ENCODE measurements at places on chromosomes 4 and X.
A peak's percentile ranks its signal among the peaks of the same experiment; 100 is the strongest.

DNA sequence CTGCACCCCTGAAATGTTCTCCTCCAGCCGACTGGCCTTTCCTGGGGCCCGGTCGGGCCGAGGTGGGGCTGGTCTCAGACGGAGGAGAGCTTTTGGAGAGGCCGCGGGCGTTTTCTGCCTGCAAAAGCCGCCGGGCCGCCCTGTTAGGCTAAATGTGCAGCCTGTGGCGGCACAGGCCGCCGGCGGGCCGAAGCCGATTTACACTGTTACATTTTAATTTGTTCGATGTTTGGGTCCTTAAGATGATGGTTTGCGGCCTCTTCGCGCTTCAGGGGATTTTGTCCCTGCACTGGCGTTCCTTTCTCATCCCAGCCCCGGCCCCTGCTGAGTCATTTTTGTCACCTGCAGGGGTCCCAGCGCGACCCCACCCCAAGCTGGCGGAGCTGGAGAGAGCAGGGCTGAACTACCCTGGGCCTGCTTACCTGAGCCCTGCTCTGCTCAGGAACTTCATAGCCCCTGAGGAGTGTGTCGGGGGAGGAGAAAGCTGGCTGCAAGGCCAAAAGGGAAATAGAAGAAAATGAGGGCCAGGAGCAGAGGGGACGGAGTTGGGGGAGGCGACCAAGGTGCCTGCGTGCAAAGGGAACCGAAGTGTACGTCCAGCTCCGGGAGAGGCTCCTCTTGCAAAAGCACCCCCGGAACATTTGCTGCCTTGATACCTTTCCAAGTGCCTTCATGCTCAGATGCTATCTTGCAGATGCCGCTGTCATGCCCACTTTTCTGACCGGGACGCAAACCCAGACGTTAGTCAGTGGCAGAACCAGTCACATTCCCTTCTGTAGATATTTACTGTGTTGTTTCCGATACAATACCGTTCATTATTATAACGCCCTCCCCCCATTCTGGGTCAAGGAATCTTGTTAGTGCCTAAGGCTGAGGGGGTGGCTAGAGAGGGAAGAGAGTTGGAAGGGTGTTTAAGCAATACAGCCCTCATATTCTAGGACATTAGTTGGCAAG is 977 bp upstream of the RBBP7 start:
- DNase-seq = peak; percentile 52

DNA sequence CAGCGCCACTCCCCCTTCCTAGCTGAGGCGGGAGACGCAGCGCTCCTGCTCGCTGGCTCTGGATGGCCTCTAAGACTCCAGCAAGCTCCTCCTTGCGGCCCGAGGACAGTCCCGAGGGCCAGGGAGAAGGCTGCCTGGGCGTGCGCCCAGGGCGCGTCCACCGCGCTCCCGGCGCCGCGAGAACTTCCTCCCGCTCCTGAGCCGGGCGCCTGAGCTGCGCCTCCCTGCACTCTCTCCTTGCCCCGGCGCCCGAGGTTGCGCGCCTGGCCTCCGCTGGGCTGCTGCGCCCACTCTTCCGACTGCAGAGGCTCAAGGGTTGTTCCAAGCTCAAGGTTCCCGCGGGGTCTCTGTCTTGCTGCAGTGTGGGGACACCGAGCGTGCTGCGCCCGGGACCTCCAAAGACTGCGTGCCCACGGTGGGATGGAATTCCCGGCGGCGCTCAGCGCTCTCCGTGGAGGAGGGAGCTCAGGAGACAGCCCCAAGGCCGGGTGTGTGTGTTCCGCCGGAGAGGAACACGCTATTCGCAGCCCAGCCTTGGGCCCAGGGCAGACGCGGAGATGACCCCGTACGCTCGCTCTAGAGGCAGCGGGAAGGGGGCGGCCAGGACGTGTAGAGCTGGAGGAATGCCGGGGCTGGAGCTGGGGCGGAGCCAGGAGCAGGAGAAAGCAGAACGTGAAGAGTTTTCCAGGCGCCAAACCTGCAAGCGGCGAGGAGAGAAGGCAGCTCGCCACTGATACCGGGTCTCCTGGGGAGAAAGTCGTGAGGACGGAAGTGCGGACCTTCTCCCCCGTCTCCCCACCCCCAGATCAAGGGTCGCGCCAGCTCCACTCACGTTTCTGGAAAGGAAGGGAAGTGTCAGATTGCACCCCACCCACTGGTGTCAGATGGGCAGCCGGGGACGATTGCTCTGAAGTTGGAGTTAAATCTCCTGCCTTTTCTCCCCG is at the start of gene ARHGAP6:
ARHGAP6 (minus strand) TSS at position 753 of the 944 bp plus-strand sequence. CDS start 1,092 bp downstream, outside the sequence.
- no peak for DNase-seq

DNA sequence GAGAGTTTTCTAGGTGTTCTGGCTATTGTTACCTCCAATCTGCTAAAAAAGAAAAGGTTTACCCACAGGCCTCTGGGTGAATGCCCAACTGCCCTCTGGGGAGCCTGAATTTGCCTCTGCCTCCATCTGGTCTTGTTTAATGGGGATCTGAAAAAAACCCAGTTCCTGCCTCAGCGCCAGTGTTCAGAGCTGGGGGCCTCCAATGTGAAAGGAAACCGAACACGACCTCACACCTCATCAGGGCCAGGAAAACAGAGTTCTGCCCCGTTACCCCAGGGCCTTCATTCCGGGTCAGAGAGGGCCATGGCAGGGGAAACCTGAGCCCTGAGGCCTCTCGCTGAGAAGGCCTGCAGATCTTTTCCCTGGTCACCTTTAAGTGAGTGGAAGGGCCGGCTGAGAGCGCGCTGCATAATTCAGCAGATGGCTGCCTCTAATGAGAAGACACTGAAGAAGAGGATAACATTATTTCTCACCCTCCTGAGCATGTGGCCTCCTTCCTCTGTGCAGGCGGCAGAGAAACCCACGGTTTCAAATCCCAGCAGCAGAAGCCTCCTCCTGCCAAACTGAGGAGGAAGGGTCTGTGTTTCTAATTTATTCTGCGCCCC is 6.8 kb downstream of the SEPTIN6 start:
- DNase-seq = peak; percentile 80

GRCh38 chr4:147198411-147199051 is 252.9 kb upstream of the TTC29 start:
- no peak for DNase-seq

GRCh38 chrX:110418316-110419235 is 59.9 kb downstream of the RTL9 start:
- no peak for DNase-seq

GRCh38 chrX:1425381-1425780 is 27.3 kb downstream of the ASMTL start:
- no peak for DNase-seq

DNA sequence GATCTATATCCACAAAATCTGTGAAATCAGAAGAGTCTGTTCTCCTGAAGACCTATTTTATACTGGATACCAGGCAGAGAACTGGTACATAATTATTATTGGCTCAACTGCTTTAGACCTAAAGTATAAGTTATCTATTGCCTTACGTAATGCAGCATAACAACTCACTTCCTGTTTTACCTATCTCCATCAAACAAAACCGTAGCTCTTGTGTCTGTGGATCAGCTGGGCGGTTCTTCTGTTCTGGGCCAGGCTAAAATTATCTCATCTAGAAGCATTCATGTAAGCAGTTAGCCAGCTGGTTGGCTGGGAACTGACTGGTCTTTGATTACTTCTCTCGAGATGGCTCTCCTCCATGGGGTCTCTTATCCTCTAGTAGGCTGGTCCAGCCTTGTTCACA is 57.8 kb downstream of the PPP1R2C start:
- DNase-seq = no peak

GRCh38 chrX:44071847-44072551 is 98.8 kb upstream of the NDP start:
- no peak for DNase-seq

DNA sequence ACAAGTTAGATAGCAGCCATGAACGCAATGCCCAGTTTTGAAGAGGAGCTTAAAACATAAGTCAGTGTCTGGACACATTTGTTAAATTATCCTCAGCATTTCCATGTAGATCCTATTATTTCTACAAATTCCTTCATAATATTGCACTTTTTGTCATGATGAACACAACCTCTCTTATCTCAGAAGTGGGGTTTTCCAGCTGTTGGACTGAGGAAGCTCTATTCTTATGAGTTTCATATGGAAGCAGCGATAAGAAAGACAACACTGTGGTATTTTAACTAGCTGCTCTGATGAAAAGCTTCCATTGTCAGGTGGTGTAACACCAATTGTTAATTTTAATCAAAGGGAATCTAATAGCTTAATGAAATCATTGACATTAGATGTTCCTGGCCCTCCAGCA is 308.7 kb downstream of the GBA3 start:
- no peak for DNase-seq

- peak; percentile 53 for DNase-seq
Measured at GRCh38 chrX:29090811-29091210, 503.6 kb downstream of the IL1RAPL1 start.

DNA sequence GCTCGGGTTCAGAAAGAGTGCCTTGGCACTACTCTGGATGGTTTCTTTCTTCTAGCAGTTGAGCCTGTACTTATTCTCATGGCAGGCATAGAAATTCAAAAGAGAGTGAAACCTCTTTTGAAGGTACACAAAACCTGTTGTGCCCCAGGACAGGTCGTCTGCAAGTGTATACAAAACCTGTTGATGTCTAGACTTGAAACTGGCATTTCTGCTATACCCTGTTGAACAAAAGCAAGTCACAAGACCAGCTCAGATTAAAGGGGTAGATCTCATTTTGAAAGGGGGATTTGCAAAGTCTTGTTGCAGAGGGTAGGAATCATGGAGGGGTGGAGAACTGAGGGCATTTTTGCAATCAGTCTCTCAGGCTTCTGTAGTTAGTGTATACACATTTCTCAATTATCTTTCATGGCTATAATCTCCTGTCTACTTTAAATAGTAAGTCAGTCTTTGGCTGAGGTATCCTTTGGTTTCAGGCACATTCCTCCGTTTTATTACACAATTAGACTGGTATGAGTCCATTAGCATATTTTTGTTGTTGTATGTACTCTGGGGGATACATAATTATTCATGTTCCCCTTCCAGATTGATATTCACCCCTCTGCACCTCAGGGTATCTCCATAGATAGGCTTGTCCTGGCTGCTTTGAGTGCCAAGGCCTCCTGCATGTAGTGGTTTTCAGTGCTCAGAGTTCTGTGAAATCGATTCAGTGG is 251.4 kb downstream of the DTHD1 start:
- no peak for DNase-seq

- DNase-seq = no peak
Measured at GRCh38 chrX:120200851-120201250, 42.4 kb downstream of the RHOXF2 start.

DNA sequence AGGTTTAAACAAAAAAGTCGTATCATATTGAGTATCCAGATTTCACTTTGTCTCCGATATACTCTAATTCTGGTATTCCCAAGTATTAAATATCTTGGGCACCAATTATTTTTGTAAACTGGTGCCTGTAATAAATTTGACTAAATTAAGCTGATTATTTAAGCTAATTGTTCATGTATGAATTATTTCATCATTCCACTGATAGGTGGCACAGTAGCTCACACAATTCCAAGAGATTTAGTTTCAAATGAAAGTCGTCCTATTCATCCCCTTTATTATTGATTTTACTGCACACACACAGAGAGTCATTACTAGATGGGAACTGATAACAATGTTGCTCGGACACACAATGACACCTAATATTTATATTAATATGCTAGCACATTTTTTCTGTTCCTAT is 432.4 kb downstream of the DMD start:
- no peak for DNase-seq

DNA sequence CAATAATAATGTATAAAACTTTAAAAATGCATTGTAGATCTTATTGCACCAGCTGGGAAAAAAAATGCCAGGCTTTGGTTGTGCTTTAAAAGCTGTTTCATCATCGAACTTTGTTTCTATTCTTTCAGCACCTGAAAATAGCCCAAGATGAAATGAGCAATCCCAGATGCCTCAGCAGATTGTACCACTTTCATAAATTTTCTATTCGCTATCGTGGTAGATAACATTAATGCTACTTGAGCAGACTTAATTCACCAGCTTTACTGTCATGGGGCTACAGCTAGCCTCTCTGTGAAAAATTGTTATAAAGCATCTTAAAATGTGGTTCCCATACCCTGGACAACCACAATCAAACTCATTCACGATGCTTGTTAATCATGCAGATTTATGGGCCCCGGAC is 599.6 kb upstream of the HS3ST1 start:
- no peak for DNase-seq

GRCh38 chr4:94721310-94721709 is 36.4 kb upstream of the BMPR1B start:
- no peak for DNase-seq

DNA sequence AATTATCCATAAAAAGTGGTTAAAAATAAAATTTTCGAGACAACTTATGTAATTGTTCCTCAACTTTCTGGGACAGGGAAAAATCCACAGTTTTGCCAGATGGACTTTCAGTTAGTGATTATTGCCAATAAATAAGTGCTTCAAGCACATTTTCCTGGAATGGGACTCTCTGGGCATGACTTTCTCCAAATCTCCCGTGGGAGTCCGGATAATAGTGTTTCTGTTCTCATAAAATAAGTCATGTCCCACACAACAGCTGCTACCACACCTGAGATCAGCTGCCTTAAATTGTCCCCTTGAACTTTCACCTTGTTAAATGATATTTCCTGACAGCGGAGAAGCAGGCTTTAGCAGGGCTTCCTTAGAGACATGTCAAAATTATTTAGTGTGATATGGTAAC is 133.4 kb upstream of the NAP1L5 start:
- DNase-seq = no peak

DNA sequence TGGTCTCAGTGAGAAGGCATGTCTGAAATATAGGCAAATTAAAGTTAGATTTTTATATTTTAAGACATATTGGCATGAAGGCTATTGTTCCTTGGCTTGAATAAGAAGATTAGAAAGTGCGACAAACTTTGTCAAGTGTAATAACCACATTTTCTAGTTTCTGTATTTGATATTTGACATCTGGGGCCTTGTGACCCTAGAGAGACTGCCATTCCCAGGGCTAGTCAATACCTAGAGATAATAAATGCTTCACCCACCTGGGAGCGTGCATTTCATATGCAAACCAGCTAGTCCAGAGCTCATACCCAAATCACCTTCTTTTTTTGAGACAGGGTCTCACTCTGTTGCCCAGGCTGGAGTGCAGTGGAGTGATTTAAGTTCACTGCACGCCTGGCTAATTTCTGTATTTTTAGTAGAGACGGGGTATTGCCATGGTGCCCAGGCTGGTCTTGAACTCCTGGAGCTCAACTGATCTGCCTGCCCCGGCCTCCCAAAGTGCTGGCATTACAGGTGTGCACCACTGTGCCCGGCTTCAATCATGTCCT is 62.6 kb downstream of the COQ2 start:
- no peak for DNase-seq

DNA sequence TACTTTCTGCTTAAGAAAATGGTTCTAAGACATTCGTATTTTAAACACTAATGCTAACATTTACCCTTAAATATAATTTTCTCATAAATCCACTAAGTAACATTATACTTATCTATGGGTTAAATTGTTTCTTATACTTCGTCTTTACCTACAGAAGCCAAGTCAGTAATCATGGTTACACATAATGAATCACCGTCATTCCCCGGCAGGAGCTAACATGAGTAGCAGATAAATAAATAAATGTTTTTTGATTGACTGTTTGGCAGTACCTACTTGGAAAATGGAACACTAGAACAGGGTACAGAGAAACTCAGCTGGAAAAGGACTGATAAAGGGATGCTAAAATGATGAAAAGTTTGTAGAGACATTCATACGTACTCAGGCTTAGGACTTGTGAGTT is 430.4 kb downstream of the ACTRT1 start:
- DNase-seq = no peak
